ENCODE measurements at places on chromosomes 3 and 15.

- DNase-seq, result no peak
These were observed 8.2 kb downstream of the TBC1D23 start for GRCh38 chr3:100269001-100269400.

DNA sequence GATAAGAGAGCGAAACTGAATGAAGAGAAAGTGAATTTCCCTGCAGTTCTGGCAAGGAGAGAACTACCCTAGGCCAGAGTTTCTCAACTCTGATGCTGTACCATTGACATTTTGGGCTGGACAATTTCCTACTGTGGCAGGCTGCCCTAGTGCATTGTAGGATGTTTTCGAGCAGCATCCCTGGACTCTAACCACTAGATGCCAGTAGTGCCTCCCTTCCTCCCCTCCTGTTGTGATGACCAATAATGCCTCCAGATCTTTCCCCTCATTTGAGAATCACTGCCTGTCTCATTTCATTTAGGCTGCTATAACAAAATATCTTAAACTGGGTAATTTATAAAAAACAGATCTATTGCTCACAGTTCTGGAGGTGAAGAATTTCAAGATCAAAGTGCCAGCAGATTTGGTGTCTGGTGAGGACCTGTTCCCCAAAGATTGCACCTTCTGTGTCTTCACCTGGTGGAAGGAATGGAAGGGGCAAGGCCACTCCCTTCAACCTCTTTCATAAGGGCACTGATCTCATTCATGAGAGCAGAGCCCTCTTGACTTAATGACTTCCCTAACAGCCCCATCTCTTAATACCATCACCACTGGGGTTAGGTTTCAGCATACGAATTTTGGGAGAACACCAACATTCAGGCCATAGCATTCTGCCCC lies 188.9 kb upstream of the MEIS2 start:
- peak; percentile 36 for DNase-seq

DNA sequence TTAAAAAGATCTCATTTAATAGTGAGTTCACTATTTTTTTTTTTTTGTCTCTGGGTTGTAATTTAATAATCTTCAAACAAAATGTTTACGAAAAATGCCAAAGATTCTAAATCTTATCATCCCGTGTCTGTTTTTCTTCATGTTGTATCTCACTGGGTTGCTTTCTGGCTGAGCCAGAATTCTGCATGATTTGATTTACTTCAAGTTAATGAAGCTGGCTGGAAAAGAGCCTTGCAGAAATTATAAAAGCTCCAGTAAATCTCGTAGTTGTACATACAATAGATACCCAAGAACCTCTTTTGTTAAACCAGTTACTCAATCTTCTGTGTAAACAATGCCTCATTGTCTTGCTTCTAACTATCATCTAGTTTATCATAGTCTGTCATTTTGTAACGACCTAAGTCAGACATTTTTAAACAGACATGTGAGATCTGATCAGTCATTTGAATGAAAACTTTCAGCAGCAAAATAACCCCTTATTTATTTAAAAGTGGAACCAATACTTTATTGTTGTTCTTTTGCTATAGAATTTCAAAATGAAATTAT lies 249.0 kb downstream of the MCTP2 start:
- DNase-seq, result no peak

- no peak for DNase-seq
These were observed 18.1 kb upstream of the SLC22A13 start for GRCh38 chr3:38247366-38248035.

GRCh38 chr3:133872161-133872560 lies 23.5 kb downstream of the RAB6B start:
- DNase-seq, result no peak

DNA sequence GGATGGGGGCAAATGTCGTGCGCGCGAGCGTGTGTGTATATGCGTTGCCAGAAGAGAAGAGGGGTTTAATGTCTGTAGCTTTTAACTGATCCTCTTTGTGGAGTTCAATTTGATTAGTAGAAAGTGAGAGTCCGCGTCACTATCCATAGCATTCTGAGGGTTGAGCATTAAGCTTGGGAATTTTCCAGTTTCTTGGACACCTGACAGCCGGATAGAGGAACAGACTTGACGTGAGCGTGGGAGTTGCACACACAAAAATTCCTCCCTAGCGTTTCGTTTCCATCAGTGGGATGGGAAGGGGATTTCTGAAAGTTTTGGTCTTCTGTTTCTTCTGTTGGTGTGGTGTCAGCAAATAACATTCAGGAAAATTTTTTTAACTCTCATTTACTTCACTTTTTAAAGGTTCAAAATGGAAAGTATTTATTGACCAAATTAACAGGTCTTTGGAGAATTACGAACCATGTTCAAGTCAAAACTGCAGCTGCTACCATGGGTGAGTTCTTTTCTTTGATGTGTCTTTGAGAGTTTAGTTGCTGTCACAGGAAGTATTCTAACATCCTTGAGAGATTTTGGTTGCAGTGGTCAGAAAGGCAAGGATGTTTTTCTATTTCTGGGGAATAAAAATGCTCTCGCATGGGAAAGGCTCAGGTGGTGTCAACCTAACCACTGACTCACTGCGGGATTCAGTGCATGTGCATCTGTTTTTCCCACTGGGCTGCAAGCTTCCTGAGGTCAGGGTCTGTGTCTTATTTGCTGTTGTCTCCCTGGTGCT lies 841 bp downstream of the POGLUT1 start:
- no peak for DNase-seq

DNA sequence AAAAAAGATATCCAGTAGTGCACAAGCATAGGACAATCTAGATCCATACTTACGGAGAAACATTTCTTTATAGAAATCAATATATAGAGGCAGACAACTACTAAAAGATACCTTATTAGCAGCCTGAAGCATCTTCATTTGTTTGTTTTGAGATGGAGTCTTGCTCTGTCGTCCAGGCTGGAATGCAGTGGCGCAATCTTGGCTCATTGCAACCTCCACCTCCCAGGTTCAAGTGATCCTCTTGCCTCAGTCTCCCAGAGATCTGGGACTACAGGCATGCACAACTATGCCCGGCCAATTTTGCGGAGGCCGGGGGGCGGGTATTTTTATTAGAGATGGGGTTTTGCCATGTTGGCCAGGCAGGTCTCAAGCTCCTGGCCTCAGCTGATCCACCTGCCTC lies 18.3 kb upstream of the SLMAP start:
- DNase-seq, result no peak

GRCh38 chr3:13882876-13883275 lies 3.0 kb upstream of the WNT7A start:
- DNase-seq, result no peak
